Stimulated activated CD4-positive, alpha-beta T cell treated with anti-CD3 and anti-CD28 coated beads, TNF-alpha, amount 100 ng/mL, for 1 hour (primary cell): ENCODE measurements at places on chromosomes 1 and 21.

DNA sequence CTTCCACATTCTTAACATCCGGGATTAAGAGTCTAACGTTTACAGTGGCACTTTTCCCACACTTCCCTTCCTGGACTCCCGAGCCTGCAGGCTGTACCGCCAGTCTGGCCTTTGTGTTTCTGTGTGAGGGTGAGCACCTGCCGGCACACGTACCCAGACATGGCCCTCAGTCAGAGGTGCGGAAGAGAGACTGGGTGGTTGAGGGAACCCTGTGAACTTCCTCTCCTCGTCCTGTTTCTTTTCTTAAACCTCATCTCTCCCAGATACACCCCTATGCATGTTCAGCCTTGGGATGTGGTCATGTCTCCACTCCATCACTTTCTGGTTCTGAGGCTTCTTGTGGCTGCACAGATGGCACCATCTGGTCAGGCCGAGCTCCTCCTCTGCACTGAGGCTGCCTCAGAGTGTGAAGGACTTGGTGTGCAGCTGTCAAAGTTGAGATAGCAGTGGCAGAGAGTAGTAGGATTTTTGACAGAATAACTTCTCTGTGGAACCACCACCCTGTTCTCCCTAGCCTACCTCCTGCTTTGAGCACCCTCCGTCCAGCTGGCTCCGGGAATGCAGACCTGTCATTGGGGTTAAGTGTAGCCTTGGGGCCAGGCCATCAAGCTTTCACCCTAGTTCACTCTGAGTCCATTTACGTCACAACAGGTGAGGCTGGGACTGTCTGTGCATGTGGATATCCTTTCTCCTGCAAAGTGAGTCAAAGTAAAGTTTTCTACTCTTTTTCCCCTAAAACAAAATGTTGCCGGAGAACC is 31.4 kb downstream of the VASH2 start:
- DNase-seq, result no peak

- no peak for DNase-seq
Measured at GRCh38 chr1:77012066-77012465, 144.8 kb downstream of the ST6GALNAC5 start.

DNA sequence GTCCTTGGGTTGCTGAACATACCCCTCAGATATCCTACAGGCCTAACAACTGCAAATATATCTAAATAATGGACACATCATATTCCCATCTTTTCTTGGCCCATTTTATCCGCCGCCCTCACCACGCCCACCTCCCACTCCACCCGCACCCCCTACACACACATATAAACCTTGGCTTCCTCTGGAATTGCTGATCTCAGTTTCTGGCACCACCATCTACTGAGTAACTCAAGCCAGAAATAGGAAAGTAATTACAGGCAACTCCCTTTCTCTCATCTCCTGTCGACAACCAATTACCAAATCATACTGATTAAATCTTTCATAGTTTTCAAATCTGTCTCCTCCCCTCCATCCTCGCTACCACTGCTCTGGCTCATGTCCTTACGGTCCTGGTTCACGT is 4.7 kb downstream of the RGS8 start:
- DNase-seq, result no peak

GRCh38 chr1:202210385-202210784 is 16.8 kb downstream of the LGR6 start:
- no peak for DNase-seq

DNA sequence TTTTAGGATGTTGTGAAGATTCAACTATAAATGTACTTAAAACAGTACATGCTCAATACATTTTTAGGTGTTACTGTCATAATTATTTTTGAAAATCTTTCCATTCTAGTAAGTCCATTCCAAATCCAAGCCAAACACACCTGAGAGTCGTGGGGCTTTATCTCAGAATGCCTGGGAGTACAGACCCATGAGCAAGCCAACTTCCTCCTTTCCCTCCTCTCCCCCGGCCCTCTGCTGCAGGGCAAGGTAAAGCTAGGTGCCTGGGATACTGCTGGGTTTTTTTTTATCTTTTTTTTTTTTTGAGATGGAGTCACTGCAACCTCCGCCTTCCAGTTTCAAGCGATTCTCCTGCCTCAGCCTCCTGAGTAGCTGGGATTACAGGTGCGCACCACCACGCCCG is 16.5 kb downstream of the TMEM51 start:
- no peak for DNase-seq

- no peak for DNase-seq
Measured at GRCh38 chr1:13900583-13900982, 200.6 kb downstream of the PRDM2 start.

DNA sequence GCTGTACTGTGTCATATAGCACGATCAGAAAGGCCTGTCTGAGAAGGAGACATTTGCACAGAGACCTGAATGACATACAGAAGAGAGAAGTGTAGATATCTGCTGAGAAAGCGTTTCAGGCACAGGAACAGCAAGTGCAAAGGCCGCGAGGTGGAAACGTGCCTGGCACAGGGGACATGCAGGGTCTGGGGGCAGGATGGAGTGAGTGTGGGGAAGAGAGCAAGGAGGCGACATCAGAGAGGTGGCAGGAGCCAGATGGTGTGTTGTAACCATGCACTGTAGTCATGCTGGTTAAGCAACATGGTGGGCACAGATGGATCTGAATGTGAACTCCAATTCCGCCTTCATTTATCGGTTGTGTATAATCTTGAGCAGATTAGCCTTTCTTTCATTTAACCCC is 13.0 kb downstream of the KRTCAP2 start:
- DNase-seq, result no peak
